Choroid plexus epithelial cell (primary cell): ENCODE measurements at places on chromosomes 6 and 20.

DNA sequence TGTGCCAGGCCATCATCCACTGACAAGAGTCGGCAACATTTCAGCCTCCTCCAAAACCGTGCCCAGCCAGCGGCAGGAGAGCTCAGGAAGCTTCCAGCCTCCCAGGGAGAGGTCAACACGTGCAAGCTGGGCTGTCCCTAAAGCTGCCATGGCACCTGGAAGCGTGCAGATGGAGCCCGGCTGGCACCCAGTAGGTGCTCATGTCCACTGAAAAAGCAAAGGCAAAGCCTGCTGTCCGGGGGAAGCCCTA lies 14.4 kb upstream of the TLDC2 start:
- DNase-seq, result no peak

DNA sequence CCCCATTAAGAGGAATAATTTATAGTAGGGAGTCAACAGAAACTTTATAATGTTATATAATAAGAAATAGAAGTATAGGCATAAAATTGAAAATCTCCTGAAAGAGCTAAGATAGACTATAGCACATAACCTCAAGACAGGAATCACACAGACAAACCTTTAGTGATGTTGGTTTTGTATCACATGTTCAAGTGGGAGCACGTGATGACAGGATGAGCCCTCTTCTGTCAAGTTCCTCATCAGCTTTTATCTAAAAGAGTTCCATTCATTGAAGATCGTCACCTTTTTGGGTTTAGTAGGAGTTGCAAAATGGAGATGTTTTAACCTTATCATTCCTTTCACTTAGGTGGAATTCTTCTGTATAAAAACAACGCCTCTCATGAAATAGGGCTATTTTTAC lies 127.0 kb downstream of the MCHR2 start:
- no peak for DNase-seq

GRCh38 chr6:140401761-140402160 lies 1027.3 kb upstream of the CITED2 start:
- peak; percentile 60 for DNase-seq

GRCh38 chr6:12806796-12807195 lies 90.2 kb downstream of the PHACTR1 start:
- DNase-seq, result no peak

GRCh38 chr20:10250902-10251301 lies 32.3 kb downstream of the SNAP25 start:
- no peak for DNase-seq

- DNase-seq, result peak; percentile 63
Observed at GRCh38 chr6:36914227-36914794, 28.6 kb downstream of the C6orf89 start.

DNA sequence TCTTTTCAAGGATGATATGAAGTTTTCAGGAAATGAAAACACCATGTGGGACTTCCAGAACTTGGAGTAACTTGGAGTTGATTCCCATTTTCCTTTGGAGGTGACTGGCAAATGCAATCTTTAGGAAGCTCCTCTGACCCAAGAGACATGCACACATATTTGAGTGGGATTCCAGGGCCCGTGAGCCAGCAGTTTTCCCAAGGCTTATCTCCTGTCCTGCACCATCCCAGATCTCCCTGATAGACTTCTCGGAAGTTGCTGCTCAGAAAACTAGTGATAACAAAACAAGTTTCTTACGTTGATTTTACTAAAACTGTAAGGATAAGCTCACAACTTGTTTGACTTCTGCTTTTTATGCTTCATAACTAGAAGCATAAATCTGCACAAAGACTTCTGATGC lies 25.6 kb downstream of the SLC35F1 start:
- DNase-seq, result no peak

GRCh38 chr6:144219056-144219685 lies 66.0 kb upstream of the UTRN start:
- DNase-seq, result peak; percentile 82

- no peak for DNase-seq
Observed at GRCh38 chr20:41352106-41352505, 11.5 kb downstream of the LPIN3 start.

- no peak for DNase-seq
Observed at GRCh38 chr20:37533154-37533715, 5.6 kb upstream of the BLCAP start.

- peak; percentile 63 for DNase-seq
Observed at GRCh38 chr6:29651413-29652197, 5.3 kb upstream of the MOG start.

- DNase-seq, result no peak
Observed at GRCh38 chr6:71393471-71393870, 104.9 kb downstream of the OGFRL1 start.

DNA sequence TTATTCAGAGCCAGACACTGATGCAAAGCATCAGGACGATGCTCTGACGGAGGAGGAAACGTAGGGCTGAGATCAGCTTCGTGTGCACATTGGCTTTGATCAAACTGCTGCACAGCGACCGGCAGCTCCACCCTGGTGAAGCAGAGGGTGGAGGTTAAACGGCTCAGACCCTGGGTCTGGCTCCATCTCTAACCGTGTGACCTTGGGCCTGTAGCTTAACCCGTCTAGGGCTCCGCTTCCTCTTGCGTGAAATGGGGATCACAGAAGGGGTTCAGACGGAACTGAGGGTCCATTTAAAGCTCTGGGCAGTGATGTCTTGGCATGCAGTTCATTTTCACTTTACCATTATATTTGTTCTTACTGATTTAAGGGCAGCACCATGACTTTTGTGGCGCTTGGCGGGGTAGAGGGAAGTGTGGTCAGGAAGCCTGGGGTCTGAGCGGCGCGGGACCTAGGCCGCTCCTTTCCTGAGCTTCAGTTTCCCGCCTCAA lies 644 bp downstream of the RBL1 start:
- DNase-seq, result peak; percentile 8

DNA sequence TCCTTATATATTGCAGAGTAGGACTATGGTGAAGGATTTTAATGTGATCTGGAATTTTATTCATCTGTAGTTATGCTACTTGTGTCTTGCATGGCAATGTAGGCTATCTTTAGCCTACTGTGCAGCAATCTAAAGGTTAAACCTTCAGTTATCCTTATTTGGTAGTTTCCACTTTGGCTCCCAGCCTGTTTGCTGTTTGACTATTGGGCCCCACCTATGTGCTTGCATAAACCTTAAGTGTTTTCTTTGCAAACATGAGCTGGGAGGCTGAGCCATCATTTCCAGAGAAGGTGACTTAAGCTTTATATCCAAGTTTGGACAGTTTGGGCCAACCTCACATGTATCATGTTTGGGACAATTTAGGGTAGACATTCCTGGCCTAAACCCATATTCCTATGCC lies 537.5 kb downstream of the BTBD3 start:
- DNase-seq, result no peak

DNA sequence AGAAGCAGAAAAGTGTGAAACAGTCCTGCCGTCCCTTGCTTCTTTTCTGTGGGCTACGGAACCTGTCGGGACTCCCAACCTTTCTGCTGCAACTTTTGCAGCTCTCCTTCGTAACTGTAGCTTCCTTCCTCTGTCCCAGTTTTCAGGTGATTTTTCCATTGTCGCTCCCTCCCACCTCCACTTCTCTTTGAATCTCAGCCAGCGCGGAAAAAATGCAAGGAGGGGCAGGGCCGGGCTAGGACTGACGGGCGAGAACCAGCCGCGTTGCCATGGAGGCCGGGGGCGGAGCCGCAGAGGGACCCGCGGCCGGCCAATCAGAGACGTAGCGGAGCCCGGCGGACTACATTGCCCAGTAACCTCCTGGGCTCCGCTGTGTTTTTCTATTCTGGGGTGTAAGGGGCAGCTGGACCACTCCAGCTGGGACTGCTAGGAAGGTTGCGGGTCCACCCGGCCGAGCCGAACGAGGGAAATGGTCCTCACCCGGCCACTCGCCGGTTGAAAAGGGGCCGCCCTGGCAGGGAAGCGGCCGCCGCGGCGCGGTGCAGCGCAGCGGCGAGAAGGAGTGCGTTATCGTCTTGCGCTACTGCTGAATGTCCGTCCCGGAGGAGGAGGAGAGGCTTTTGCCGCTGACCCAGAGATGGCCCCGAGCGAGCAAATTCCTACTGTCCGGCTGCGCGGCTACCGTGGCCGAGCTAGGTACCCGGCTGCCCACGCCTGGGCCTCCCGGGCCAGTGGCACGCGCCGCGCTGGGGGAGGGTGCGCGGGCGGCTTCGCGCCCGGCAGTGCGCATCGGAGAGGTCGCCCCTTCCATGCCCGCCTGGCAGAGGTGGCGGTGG lies at the start of the genes CYP39A1 and SLC25A27:
Gene CYP39A1 (minus strand): TSS at position 216 of the 836 bp plus-strand sequence. CDS start 236 bp downstream, outside the sequence.
Gene SLC25A27 (plus strand): TSS at position 373 of the 836 bp plus-strand sequence. CDS start 218 bp downstream, at position 591.
- DNase-seq, result peak; percentile 87

GRCh38 chr6:116088946-116089345 lies 11.7 kb upstream of the NT5DC1 start:
- peak; percentile 29 for DNase-seq
